Activated CD8-positive, alpha-beta memory T cell treated with anti-CD3 and anti-CD28 coated beads for 1 hour (primary cell): ENCODE measurements at places on chromosomes 16 and 17.

- DNase-seq: no peak
Observed at GRCh38 chr16:73228649-73229048, 180.7 kb upstream of the ZFHX3 start.

DNA sequence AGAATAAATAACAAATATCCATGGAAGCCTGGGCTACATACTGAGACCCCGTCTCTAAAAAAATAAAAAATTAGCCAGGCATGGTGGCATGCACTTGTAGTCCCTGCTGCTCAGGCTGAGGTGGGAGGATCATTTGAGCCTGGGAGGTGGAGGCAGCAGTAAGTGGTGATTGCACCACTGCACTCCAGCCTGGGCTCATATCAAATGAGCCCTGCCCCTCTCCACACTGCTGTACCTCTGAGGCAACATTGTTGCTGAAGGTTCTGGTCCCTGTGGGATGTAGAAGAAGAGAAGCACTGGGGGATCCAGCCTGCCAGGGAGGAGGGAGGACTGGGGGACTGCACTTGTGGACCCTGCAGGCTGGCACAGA is 11.4 kb upstream of the ARHGAP23 start:
- DNase-seq: no peak

DNA sequence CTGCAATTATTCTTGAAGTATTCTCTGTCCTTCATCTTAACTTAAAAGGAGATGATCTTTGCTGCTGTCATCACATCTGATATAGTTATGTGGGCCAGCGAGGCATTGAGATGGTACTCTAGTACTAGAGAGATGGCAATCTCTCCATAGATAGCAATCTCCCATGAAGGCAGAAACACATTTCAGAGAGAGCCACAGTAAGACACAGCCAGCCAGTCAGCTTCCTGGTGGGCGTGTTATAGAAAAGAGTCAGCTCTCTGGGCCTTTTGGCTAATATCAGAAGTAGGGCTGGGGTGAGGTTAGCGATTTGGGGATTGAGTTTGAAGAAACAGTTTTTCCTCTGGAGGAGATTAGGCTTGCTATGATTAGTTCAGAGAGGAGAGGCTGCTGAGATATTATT is 22.6 kb upstream of the EFCAB13 start:
- DNase-seq: no peak

DNA sequence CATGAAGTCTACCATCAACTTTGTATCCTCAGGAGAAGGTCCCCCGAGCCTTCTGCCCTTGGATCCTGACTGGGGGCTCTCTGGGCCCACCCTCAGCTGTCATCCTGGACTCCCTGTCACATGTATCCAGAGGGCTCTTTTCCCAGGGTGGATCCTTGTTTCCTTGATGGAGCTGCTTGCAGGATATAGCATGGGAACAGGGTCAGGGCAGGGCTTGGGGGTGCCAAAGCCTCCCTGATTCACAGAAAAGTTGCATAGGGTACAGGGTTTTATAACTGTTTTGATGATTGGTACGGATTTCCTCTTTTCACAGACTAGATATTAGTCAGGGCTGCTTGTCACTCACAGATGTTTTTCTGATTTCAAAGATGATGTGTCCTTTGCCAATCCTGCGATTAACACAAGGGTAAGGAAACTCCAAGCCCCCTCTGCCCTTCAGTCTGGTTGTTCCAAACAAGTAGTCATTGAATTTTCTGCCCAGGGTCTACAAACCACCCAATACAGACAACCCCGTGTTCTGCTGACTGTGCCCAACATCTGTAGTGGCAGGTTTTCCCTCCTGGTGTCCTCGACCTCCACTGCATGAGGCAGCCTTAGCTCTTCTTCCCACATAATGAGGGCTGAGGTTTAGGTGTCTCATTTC is 20.6 kb upstream of the SLC35G3 start:
- DNase-seq: no peak

DNA sequence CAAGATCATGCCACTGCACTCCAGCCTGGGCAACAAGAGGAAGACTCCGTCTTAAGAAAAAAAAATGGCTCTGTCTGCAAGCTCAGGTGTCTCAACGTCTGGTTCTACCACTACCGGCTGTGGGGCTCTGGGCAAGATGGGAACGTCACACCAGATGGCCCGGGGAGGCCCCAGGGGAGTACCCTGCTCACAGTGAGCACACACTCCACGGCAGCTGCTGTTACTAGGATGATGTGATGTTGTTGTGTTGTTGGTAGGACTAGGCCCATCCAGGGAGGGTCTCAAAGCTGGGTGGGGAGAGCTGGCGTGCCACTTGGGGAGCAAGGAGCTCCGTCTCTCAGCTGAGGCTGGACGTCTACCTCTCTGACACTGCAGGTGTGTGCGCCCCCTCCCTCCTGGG is 9.4 kb upstream of the NPTX1 start:
- DNase-seq: no peak

DNA sequence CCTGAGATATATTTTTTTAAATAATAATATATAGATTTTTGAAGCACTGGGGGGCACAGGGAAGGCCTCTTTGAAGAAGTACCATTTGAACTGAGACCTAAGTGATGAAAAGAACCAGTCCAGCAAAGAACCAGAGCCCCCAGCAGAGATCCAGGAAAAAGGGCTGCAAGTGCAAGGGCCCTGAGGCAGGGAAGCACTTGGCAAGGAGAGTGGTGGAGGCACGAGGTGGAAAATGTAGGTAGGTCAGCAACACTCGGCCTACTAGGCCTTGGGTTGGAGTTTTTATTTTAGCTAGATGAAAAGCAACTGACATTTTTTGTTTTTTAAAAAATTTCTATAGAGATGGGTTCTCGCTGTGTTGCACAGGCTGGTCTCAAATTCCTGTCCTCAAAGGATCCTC is 1.6 kb upstream of the CD19 start:
- no peak for DNase-seq

GRCh38 chr17:43967251-43967875 is 13.6 kb upstream of the PYY start:
- no peak for DNase-seq

GRCh38 chr17:30379303-30379902 is 676 bp downstream of the CPD start:
- DNase-seq: no peak

GRCh38 chr16:27704252-27704651 is 154.3 kb downstream of the KATNIP start:
- no peak for DNase-seq

DNA sequence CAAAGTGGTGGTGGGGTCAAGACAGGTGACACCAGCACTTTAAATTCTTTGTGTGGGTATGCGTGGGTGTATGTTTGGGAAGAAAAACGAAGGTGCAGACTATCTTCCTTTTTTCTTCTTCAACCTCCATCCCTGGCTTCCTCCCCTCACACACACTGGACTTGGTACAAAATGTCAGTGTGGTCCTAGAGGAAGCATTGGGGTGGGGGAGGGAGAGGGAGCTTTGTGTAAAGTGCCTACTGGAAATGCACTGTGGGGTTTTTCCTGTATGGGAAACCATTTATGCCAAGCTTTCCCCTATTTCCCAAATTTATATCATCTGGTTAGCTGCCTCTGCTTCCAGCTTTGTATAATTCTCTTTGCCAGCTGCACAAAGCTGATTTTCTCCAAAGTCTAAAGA is 44.4 kb downstream of the SLFN12L start:
- no peak for DNase-seq

GRCh38 chr17:77326636-77327035 is 185.9 kb downstream of the SEC14L1 start:
- no peak for DNase-seq

- DNase-seq: no peak
Observed at GRCh38 chr17:76953946-76954345, 85.7 kb downstream of the MGAT5B start.

DNA sequence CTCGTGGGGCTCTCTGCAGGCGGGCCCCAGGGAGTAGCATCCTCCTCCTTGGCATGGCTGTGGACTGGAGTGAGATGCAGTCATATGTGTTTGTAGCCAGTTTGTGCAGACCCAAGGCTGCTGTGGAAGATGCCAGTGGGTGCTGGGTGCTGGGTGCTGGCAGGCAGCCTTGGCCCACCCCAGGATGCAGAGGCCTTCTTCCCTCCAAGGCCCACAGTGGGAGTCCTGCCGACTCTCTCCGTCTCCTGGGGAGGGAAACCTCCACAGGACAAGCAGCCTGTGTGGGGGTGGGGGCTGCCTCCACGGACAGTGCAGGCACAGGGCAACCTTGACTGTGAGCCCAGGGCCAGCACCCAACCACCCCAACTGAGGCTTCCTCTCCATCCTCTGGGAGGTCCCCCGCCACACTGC is 13.8 kb upstream of the TMEM92 start:
- no peak for DNase-seq

- DNase-seq: no peak
Observed at GRCh38 chr17:27956601-27957445, 63.7 kb upstream of the LYRM9 start.

- no peak for DNase-seq
Observed at GRCh38 chr17:15957206-15957605, 12.3 kb downstream of the ADORA2B start.
